Pancreas (tissue), 10 donors: ENCODE measurements at places on chromosomes 5 and 9. TPM values are rescaled to one million over a fixed set of nuclear protein-coding genes. Genes with fewer than 3 reads are reported as not detected.

TAF11L10 gene
- total RNA-seq = not detected

INSL6 gene
- total RNA-seq = not detected

SLC45A2 gene
- 0.20 TPM for total RNA-seq

PRDM9 gene
- total RNA-seq = not detected

SLC34A3 gene
- total RNA-seq = not detected

SPATA31E1 gene
- total RNA-seq = not detected

OR1L4 gene
- not detected for total RNA-seq

TEX10 gene
- total RNA-seq = 6.7 TPM

BTNL3 gene
- not detected for total RNA-seq

SHROOM1 gene
- 10.9 TPM for total RNA-seq

PDE6A gene
- not detected for total RNA-seq

PCDHGC5 gene
- total RNA-seq = 0.17 TPM

GRCh38 chr9:123191260-123191659 is 77.1 kb downstream of the STRBP start:
- no peak for DNase-seq

- no peak for DNase-seq
Observed at GRCh38 chr5:65204966-65205365, 276.8 kb downstream of the ADAMTS6 start.

- no peak for DNase-seq
Observed at GRCh38 chr9:22232971-22233370, 213.7 kb upstream of the DMRTA1 start.

DNA sequence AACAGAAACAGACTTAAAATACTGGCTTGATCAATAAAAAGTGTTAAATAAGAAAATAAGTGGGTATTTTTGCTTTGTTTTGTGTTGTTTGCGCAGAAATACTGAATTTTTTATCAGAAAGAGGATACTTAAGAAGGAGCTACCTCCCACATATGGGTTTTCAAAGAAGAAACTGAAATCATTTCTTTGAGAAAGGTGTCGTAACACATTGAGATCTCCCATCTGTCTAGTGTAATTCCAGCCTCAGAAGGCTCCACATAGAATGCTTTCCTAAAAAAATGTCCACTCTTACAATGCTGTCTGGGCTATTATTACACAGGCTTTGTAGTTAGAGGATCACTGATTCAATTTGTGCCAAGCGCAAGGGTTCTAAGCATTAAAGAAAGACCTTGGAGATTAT is 226.2 kb downstream of the EPB41L4A start:
- no peak for DNase-seq

DNA sequence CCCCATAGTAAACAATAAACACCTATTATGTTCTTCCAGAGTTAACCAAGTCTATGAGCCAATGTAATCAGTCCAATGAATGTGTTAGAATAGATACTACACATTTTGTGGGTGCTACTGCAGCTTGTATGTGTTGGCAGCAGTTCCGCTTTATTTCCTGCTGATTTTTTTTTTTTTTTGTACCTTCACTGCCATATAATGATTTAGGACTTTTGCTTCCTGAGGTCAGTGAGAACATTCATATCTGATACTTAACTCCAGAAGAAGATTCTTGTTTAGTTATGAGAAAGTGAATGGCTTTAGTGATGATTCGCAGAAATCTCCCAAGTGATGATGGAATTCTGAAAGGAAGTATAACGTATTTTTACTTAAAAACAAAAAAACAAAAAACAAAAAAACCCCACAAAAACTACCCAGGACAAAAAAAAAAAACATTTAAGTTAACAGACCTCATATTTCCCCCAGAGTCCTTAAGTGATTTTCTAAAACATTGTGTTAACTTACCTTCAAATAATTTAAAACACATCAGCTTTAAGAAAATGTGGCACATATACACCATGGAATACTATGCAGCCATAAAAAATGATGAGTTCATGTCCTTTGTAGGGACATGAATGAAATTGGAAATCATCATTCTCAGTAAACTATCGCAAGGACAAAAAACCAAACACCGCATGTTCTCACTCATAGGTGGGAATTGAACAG is 24.7 kb upstream of the LMNB1 start:
- no peak for DNase-seq

DNA sequence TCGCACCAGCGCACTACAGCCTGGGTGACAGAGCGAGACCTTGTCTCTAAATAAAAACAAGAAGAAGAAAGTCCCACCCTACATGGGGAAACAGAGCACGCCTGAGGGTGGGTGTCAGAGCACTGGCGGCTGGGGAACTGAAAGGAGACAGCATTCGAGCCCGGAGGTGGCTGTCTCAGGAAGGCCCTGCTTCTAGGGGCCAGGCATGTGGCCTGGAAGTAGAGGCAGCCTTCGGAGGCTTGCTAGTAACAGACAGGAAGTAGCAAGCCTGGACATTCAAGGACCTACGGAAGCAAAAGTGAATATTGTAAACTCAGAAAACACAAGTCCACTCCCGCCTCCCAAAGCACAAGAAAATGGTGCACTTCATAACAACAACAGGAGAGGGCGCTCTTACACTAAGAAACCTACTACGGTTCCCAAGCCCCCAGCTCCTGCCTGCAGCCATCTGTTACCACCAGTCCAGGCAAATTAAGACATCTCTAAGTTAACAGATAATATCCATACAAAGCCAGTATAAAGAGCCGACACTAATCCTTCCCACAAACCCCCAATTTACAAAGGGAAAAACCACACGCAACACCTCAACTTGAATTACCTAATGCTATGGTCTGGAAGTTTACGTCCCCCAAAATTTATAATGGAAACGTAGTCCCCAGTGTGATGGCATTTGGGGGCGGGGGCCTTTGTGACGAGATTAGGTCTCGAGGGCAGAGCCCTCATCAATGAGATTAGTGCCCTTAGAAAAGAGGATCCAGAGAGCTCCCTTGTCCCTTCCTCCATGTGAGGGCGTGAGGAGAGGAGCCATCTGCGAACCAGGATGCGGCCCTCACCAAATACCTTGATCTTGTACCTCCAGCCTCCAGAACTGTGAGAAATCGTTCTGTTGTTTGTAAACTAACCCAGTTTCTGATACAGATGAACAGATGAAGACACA is 7.7 kb downstream of the RASGEF1C start:
- no peak for DNase-seq

DNA sequence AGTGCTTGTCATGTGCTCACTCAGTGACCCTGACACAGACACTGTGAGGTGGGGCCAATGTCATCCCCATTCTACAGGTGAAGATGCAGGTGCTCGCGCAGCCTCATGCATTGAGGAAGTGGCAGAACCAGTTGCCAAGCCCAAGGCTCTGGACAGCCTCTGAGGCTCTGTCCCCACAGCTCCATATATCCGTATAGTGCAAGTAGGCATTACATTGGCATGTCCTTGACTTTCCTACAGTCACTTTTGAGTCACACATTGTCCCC is 58.8 kb upstream of the ANGPTL2 start:
- no peak for DNase-seq

DNA sequence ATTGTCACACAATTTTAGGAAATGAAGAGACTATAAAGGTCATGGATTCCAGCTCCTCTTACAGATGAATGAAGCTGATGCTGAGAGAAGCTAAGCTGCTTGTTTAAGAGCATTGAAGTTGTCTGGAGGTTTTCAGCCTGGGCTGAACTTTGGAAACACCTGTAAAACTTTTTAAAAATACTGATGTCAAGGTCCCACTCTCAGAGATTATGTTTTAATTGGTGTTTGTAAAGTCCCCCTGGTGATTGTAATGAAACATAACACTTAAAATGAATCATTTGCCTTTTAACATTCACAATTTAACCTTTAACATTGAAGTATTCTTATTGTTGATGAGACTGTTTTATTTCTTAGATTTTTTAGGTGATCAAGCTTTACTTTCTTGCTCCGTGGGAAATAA is 16.4 kb downstream of the RAD23B start:
- no peak for DNase-seq

GRCh38 chr5:71651579-71651978 is 64.4 kb downstream of the MCCC2 start:
- no peak for DNase-seq

DNA sequence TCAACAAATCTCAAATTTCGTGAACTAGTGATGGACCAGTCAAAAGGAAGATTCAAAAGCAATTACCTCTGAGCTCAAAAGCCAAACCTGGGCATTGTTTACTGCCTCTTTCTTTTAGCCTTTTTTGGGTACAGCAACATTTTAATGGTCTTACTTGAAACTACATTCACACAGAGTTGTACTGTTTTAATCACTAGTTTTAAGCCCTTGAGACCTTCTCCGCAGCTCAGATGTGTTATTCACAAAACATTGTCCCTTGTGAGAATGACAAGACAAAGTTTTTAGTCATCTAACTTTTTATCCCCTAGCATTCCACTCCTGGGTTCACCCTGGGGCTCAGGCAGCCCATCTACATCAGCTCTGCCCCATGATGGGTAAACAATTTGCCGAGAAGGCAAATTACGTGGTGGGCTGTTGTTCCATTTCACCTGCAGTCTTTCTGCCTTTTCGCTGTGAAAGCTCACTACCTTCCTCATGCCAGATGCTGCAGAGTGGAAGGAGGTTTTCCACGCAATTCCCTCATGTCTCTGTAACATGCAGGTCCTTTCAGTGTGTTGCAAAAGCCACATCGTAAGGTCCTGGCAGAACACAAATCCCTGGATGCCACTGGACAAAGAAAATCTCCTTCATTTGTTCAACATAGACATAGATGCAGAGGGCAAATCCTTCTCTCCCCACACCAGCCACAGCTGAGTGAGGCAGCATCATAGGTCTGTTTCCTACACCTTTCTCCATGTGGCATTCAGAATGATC is 175.7 kb downstream of the EBF1 start:
- DNase-seq = no peak

GRCh38 chr9:69137311-69137710 is 36.8 kb upstream of the TJP2 start:
- DNase-seq = no peak

- DNase-seq = no peak
Observed at GRCh38 chr9:5531101-5531882, 21.0 kb downstream of the PDCD1LG2 start.

DNA sequence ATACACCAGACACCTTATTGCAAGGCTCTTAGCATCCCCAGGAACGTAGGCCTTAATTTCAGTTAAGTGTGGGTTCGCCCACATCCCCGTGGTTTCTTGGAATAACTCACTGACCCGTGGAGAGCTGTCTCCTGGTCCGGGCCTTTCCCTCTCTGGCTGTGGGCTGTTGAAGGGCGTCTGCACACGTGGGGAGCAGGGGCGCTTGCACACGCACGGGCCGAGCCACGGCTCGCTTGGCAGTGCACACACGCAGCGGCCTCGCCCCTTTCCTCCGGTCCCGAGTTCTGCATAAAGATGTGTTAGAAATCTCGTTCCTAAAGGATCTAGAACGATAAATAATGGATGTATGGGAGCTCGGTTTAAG is 141.9 kb downstream of the PBX3 start:
- no peak for DNase-seq

- no peak for DNase-seq
Observed at GRCh38 chr9:124386201-124386600, 29.0 kb downstream of the PSMB7 start.

DNA sequence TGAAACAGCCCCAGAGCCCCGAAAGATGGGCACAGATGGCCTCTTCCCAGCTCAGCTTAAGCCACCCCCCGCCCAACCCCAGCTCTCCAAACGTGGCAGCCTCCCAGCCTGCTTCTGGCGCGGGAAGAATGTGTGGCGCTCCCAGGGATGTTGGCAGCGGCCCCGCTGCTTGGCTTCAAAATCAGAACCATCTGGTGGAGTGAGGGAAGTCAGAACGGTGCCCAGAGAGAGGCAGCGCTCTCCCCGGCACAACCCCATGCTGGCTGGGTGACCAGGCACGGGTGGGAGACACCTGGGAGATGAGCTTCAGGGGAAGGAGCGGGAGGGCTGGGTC is 72.7 kb upstream of the ORM1 start:
- peak; percentile 93 for DNase-seq

DNA sequence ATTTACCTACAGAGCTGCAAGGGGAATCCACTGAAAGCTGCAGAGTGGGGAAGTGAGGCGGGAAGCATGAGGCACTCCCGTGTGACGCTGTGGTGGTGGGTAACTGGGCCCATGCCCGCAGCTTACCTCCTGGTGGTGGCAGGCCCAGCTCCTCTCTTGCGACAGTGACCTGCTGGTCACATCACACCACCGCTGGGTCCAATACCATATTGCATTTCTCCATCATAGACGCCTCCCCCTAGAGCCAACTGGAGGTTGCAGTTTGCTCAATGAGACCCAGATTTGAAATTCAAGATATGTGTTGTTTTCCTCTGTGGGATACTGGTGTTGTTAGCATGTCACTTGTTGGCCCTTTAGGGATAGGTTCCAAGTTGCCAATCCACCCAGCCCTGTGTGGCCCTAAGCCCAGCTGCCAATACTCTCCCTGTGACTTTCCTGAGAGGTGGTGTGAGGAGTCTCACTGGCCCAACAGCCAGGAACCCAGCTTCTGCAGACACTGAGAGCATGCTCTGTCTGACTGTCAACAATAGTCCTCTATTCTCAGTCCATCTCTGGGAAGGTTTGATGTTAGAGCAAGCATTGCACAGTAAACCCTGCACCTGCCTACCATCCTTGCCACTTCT is 428.3 kb downstream of the GADD45G start:
- no peak for DNase-seq

GRCh38 chr5:135227064-135228022 is 171.7 kb downstream of the MACROH2A1 start:
- DNase-seq = no peak

DNA sequence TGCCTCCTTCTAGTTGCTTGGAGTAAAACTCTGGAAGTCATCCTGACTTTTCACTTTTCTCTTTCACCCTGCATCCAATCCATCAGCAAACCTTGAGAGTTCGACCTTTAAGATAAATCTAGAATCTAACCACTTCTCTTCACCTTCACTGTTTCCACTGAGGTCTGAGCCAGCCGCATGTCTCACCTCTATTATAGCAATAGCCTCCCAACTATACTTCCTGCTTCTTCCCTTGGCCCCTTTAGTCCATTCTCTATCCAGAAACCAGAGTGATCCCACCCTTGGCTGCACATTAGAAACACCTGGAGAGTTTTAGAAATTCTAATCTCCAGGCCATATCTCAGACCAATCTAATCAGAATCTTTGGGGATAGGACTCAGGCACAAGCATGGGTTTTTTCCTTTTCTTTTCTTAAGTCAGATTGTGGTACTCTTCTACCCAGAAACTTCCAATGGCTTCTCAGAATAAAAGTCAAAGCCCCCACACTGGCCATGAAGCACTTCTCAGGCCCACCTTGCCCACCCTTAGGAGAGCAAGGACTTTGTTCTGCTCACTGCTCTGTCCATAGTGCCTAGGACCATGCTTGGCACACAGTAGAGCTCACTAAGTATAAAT is 33.1 kb downstream of the MFAP3 start:
- no peak for DNase-seq

- peak; percentile 30 for DNase-seq
Observed at GRCh38 chr5:763397-763796, 21.1 kb downstream of the ZDHHC11B start.
